RCC 7860 (cell line): ENCODE measurements at places on chromosomes 2 and 18.

DNA sequence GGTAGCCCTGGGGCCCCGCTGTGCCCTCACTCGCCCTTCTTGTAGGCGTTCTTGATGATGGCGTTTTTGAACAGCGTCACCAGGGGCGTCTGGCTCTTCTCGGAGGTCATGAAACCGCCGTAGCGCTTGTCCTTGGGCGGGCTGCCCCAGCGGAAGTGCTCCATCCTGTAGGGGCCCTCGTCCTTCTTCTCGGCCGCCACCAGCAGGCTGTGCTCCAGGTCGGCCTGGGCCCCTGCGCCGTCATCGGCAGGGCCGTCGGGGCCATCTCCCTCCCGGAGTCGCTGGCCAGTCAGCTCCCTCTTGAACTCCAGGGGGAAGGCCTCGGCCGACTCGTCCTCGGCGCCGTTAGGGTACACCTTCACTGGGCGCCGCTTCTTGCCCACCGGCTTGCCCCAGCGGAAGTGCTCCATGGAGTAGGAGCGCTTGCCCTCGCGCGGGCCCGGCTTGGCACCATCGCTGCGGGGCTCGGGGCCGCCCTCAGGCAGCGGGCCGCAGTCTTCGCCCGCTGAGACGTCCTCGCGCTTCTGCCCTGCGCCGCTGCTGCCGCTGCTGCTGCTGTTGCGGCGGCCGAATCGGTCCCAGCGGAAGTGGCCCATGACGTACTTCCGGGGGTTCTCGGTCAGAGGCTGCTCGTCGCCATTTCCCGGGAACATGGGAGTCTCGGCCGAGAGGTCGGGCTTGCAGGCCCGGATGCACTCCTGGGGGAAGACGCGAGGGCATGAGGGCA lies 7.2 kb downstream of the POMC start:
- DNase-seq = no peak

DNA sequence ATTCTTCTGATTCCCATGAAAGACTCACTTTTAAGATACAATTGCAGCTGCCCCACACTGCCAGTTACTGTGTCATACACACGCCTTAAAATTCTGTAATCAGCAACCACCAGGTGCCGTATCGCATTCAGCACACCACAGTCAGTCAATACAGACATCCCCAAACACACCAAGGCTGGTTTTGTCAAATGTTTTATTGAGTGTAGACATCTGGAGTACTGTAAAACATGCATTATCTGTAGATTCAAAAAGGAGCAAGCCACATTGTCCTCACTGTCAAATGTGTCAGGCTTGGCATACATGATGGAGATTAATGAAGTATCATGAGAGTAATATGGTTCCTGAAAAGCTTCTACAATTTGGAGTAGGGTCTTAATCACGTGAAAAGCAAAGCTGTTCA lies 109.7 kb upstream of the SP3 start:
- no peak for DNase-seq

GRCh38 chr18:25592804-25593360 lies 240.9 kb upstream of the ZNF521 start:
- no peak for DNase-seq

DNA sequence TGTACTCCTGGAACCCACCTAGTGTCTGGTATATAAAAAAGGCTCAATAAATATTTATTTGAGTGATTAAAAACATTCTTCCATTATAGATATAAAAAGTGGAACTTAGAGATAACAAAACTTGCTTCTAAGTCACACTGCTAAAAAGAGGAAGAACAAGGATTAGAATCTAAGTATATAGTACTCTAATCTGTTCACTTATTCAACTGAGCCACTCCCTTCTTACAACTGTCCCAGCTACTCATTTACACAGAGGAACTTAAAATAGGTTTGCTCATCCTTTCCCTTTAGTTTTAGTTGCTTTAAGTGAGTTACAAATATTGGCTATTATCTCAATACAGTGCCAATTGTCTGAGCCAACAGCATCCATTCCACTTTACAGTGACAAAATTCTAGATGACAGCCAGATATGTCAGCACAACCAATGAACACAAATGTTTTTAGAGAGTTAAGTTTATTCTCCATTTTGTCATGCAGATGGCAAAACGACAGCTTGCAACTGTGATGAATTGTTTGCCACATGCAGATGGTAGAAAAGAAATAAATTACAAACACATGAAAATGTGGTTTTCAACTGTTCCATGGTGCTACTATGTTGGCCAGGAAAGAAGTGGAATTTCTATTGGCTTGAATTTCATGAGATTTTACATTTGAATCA lies 280.7 kb upstream of the ZC3H15 start:
- no peak for DNase-seq

DNA sequence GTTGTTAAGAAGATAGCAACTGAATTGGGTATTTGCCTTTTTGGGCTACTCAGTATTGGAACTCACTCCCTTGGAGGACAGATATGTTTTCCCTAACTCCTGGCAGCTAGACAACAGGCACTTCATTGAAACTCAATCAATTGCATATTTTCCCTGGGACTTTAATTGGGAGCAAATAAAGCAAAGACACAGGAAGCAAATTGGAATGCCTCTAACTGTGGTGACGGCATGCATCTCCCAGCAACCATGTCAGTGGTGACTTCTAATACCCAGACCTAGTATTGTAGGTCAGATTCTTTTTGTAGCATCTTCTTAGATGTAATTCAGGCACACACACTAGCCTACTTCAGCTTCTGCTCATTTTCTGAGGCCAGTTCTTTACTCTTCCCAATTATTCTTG lies 164.2 kb upstream of the SETBP1 start:
- DNase-seq = no peak

GRCh38 chr2:84815146-84815545 lies 65.7 kb downstream of the TRABD2A start:
- no peak for DNase-seq

- DNase-seq = no peak
Measured at GRCh38 chr2:168416555-168416954, 39.5 kb upstream of the CERS6 start.

DNA sequence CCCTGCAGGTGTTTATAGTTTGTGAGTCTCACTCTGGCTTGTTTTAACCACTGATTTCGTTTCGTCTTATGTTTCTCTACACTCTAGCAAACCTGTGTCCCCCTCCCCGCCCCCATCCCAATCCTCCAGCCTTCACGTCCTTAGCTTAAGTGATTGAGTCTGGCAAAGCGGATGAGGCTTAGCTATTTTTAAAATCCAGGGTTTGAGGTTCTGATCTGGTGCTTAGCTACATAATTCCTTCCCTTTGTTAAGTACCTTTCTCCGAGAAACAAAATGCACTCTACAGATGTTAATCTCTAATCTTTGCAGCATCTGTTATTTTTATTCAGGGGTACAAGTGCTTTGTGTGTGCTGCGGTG lies 7.8 kb downstream of the AGAP1 start:
- DNase-seq = no peak

DNA sequence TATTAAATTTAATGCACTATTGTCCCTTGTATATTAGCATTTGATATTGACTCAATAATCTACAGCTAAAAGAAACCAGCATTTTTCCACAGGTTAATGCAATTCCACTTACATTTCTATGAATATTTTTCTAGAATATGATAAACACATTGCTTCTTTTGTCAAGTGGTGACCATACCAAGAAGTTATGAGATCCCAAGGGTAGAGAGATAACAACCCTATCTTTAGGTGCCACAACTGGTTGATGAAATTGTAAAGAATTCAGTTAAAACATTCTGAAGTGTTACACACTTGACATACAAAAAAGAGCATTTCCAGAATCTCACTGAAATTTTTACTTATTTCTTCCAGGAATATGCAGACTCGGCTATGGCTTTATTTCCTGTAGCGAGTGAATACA lies 56.0 kb downstream of the ABCG8 start:
- no peak for DNase-seq
